ENCODE measurements at places on chromosomes 1 and 21.

DNA sequence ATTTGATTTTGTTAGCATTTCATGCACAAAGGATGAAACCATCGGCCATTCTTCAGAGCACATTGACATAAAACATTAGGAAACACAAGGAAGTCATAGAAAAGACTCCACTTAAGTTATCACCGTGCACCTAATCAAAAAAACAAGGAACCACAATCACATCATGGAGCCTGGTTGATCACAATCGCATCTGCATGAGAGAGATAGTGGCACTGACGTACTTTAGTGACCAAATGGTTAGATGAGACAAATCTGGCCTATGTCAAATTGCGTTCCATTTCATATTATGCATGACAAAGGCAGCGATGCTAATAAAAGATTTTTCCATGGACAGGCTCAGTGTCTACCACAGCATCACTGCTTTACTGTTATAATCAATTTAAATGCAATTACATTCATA lies 571.8 kb upstream of the ADGRL2 start:
- no peak for DNase-seq

DNA sequence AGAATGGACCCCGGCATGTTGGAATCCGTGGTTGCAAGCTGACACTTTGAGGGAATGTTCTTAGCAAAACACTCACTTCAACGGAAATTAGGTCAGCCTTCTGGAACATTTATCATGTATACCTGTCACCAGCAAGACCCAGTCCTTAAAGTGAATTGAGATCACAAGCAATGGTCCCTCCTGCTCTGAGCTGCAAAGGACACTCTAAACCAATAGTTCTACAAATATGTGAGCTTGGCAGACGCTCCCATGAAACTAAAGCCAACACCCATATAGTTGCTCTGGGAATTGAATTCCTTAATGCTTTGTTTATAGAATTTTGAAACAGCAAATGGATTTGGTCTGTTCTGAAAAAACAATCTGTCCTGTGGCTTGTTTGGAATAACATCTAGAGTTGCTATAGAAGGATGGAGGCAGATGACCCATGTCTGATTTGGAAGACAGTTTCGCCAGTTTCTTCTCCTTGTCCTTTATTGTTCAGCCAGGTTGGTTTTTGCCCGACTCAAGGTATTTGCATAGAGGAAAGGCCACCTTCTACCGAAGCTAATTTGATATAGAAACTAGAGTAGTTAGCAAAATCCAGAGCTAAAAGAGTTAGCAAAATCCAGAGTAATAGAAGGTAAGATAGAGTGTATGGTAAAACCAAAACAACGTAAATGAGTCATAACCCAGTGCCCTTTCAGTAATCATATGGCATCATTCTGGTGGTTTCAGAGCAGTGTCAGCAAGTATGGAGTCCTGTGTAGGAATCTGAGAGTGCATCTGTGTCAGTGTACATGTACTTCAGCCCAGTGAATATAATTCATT lies 236.2 kb downstream of the NFIA start:
- DNase-seq = peak; percentile 69

- no peak for DNase-seq
Observed at GRCh38 chr1:181812208-181812607, 249.3 kb downstream of the ZNF648 start.

GRCh38 chr1:39258146-39258924 lies 53.8 kb downstream of the MACF1 start:
- DNase-seq = peak; percentile 83

- no peak for DNase-seq
Observed at GRCh38 chr1:200749090-200749489, 10.4 kb downstream of the CAMSAP2 start.

- peak; percentile 81 for DNase-seq
Observed at GRCh38 chr1:179058487-179059483, 23.1 kb upstream of the TOR3A start.

DNA sequence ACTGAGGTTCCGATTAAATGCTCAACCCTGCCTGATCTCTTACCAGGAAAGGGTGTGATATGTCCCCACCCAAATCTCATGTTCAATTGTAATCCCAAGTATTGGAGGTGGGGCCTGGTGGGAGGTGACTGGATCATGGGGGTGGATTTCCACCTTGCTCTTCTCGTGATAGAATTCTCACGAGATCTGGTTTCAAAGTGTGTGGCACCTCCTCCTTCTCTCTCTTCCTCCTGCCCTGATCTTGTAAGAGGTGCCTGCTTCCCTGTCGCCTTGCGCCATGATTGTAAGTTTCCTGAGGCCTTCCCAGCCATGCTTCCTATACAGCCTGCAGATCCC lies 34.9 kb downstream of the RSPH1 start:
- no peak for DNase-seq

DNA sequence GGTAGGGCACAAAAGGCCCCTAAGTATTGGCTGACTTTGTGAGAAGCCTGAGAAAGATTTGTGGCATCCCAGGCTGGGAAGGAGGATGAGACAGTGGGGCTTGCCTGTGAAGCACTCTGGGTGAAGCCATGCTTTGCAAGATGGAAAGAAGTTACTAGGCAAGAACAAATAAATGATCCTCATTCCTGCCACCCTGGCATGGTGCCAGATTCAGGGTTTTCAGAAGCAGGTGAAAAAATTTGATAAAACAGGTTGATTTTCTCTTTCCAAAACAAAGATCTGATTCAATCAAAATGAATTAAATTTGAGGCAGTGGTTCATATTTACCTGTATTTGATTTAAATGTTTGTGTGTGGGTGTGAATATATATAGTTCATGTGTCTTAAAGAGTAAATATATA lies 386.9 kb upstream of the PROX1 start:
- DNase-seq = no peak

- peak; percentile 16 for DNase-seq
Observed at GRCh38 chr1:38608202-38608864, 251.2 kb downstream of the RRAGC start.

DNA sequence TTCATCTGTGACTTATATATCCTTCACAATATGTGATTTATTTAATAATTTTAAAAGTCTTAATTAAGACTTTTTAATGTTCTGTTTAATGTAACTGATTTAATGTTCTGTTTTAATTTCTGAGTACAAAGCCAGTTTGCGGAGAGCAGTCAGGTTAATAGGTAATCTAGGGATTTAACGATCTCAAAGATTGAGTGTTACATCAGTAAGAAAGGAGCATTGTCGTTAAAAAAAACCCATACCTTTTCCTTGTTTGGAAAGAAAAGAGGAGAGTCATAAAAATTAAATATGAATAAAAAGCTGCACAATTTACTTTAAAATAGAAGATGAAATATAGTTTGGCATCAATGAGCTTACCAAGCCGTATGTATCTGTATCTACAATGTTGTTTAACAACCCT lies 621.4 kb downstream of the KIF26B start:
- no peak for DNase-seq

- DNase-seq = no peak
Observed at GRCh38 chr1:3789421-3790300, 6.6 kb downstream of the LRRC47 start.

- no peak for DNase-seq
Observed at GRCh38 chr1:58524353-58524945, 22.1 kb downstream of the OMA1 start.

DNA sequence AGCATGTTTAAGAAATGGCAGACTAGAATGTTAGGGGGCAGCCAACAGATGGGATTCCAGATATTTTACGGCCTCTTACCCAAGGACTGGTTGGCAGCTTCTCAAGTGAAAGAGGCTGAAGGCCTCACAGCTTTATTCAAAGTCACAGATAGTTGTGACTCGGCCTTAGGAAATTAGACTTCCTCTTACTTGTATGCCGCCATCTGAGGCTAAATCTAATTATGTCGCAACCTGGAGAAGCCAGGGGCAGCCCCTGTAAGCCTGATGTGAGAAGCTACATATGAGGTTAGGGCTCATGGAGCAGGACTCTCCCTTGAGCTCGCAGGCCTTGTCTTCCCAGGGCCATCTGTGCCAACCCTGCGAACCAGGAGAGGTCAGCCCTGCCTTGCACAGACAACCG lies 352.5 kb downstream of the HHAT start:
- no peak for DNase-seq

DNA sequence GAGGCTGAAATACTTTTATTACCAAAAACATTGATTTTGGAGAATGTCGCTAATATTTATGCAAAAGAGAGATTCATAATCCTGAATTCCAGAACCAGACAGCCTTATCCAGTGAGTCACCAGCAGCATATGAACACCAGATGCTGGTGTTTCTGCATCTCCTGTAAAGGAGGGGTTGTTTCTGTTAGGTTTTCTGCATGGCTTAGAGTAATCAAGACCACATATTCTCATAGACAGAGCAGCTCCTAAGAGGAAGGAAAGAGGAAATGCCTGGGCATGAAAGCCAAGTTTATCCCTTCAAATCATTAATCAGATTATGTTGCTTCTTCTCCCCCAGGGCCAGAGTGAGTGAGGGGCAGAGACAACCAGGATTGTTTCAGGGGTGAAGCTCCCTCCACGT lies 86.2 kb downstream of the NGF start:
- DNase-seq = peak; percentile 80

DNA sequence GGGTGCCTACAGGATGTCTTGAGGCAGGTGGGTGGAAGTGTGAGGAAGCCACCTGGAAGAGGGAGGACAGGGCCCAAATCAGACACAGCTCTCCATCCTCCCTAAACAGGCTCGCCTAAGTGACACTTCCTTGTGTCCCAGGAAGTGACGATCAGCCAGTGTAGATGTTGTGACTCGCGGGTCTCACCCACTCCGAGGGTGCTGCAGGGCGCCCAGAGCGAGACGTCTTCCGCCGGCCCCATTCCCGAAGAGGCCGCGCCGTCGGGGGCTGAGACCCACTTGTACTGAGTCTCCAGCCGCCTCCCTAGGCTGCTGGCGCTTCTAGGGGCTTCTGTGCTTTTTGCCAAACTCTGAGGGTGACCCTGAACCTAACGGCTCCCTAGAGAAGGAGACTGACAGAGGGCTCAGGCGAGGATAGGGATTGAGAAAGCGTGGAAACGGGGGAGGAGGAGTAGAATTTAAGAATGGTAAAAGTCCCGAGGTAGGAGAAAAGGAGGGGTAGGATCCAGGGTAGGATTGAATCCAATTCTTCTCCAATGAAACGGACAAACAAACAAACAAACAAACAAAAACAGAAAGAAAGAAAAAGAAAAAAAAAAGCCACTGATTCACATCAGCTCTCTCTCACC lies 543 bp upstream of the MARK1 start:
- DNase-seq = peak; percentile 14

GRCh38 chr1:204408074-204408507 lies 3.5 kb downstream of the PPP1R15B start:
- peak; percentile 47 for DNase-seq

DNA sequence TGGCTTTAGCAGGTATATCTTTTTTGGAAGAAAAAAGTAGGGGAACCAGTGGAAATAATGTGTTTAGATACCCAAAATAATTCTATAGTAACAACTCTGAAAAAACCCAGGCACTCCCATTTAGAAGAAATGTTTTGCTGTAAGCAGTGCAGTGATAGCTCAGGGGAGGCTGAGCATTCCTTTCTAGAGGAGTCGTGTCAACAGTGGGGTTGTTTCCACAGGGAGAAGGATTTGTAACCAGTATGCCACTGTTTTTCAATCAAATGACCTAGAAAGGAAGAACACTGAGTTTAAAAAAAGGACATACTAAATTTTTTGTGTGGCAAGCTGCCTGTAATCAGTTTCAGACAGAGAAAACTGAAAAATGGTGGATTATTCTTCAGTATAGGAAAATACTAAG lies 2.4 kb downstream of the PGD start:
- peak; percentile 47 for DNase-seq

DNA sequence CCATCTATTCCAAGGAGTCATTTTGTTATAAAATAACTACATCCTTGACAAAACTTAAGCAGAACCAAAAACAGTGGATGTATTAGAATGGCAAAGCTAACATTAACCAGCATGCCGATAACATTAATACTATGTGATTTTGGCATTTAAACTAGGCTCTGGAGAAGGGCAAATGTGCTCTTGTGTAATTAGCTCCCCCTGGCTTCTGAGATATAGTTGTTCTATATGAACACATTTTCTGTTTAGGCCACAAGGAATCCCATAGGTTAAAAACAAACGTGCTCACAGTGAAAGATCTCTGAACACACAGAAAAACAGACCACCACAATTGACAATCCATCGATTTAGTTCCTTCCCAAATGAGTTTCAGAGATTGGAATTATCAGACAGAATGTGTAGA lies 57.4 kb upstream of the TARS2 start:
- DNase-seq = no peak

DNA sequence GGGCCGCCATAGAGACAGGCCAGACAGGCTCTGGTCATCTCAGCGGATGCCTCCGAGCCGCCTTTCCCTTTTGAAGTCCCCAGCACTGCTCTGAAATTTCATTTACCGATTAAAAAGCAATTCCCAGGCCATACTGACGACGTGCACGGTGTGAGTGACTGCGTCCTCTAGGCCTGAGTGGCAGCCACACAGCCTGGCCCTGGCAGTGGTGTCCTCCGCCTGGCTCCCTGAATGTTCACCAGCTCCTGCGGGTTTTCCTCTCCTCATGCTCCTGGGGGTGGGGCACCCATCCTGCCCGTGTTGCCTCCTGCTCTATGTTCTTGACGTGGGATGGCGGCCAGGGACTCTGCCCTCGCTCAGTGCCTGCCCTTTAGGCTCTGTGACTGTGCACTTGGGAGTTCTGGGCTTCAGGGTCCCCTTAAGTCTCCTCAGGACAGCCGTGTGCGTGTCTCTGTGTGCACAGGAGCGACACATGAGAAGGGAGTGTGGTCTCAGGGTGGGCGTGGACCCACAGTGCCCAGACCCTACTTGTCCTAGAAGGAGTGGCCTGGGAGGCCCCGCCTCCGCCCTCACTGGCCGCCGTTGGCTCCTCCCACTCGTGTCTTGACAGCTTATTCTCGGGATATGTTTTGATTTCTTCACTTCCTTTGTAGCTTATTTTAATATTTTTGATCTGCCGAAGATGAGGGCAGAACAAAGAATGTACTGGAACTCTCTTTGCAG lies 3.6 kb downstream of the SKI start:
- peak; percentile 91 for DNase-seq

DNA sequence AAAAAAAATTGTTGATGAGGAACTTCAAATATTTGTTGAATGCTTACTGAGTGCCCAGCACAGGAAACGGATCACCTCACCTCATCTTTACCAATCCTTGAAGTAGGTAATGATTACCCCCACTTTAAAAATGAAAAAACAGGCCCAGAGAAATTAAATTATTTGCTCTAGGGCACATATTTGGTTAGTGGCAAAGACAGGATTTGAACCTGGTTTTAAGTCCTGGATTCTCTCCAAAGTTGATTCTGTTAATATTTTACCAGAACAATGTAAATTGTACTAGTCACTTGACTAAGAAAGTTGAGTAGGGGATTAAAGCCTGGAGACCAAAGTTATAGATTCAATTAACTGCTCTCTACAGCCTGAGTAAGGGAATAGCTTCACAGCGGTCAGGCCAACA lies 97.9 kb downstream of the GIPC2 start:
- no peak for DNase-seq

Measured in GM03348 (cell line).